Hippocampal formation (tissue), 2 donors: ENCODE measurements at places on chromosomes 16 and 17.

- peak; percentile 27 for DNase-seq
Measured at GRCh38 chr17:79844869-79845600, 5.8 kb upstream of the CBX4 start.

- no peak for DNase-seq
Measured at GRCh38 chr17:67180275-67180674, 64.7 kb downstream of the HELZ start.

- no peak for DNase-seq
Measured at GRCh38 chr16:86046026-86046425, 147.1 kb downstream of the IRF8 start.

GRCh38 chr16:18846416-18846815, 45.1 kb upstream of the ARL6IP1 start:
- no peak for DNase-seq

DNA sequence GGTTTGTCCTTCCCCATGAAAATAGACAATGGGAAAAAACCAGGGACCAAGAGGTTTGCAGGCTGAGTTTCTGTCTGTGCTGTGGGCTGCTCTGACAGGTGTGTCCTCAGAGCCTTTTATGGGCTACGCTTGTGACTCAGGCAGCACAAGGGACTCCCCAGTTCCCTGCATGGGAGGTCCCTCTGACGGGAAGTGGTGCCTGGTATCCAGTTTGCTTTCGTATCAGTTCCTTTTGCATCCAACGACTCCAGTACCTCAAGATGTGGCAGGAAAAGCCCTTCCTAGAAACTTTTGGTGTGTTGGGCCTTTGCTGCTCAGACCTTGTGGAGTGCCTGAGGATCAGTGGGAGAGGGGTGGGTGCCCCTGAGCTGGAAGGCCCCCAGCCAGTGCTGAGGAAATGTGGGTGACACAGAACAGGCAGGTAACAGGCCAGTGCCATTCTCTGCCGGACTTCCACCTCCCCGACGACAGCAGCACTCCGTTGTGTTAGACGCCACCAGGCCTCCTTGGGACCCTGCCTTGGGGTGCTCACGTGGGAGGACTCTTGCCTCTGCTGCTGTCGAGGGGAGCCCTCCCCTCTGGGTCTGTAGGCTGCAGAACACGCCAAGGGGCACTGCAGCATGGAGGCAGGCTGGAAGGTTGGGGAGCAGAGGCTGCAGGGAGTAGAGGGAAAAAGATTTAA, 38.4 kb upstream of the IRF8 start:
- DNase-seq: no peak

- no peak for DNase-seq
Measured at GRCh38 chr16:27414788-27415431, 12.9 kb downstream of the IL21R start.

- DNase-seq: no peak
Measured at GRCh38 chr16:84614073-84614459, 3.8 kb downstream of the COTL1 start.

GRCh38 chr17:12990041-12990808, 27.6 kb downstream of the ELAC2 start:
- DNase-seq: no peak

DNA sequence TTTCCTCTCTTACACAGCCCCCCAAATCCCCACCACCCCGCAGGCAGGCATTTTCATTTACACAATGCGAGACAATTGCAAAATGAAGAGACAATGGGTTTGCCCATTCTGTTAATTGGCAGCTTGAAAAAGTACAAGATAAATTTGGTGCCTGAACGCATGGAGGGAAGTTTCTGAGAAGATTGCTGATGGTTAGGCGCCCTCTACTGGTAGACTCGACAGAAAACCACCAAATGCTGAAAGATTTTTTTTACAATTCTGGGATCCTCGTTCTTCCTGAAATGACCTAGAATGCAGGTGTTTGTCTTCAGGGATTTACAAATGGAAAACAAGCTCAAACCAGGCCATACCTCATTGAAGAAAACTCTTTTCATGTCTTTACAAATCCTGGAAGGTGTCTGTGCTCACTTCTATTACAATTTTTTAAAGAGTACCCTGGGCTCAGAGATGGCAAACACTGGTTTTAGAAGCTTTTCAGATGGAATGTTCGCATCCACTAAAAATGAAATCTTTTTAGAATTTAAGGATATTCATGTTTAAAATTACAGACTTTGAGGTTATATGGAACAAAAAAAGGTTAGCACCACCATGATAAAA, 338.5 kb downstream of the PMP22 start:
- DNase-seq: peak; percentile 17

DNA sequence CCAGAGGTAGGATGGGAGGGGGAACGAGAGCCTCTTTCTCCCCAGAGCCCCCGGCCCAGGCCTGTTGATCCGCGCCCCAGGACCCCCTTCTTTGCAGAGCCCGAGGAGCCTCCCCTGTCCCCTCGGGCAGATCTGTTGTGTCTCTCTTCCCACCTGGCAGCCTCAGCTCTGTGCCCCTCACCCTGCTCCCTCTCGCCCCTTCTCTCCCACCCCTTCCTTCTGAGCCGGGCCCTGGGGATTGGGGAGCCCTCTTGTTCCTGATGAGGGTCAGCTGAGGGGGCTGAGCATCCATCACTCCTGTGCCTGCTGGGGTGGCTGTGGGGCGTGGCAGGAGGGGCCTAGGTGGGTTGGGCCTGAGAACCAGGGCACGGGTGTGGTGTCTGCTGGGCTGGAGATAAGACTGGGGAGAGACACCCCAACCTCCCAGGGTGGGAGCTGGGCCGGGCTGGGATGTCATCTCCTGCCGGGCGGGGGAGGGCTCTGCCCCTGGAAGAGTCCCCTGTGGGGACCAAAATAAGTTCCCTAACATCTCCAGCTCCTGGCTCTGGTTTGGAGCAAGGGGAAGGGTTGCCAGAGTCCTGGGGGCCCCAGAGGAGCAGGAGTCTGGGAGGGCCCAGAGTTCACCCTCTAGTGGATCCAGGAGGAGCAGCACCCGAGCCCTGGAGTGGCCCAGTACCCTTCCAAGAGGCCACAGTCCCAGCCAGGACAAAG, 65.4 kb downstream of the MRC2 start:
- DNase-seq: no peak

DNA sequence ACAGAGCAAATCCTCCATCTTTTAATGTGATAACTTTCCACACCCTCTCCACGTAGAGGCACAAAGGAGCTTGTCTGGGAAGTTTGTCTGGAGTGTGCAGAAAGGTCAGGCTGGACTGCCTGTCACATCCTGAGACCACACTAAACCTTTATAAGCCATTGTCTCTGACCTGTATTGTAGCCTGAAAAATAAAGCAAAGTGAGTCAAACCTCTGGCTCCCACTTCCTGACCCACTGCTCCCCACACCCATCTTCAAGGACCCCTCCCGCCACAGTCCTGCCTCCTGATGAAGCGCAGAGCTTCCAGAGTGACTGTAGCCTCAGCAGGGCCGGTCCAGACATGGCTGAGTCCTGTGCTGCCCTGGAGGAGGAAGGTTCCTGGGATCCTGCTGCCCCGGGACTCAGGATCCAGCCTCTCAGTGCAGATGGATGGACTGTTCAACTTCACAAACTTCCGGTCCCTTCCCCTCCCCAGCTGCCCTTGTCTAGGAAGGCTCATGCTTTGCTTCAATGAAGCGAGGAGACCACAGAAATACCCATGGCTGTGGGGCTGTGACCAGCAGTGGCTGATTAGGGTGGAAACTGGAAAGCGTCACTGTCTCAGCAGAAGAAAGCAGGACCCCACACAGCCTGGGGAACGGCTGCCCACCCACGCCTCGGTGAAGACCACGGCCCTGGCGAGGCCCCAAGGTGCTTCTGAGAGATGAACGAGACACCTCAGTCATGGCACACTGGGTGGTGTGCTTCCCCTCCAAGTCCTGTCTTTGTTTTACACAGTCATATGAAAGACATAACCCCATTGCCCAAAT, 30.9 kb upstream of the CLEC18B start:
- DNase-seq: no peak
